ENCODE measurements at places on chromosomes 13 and 19. TPM values are rescaled to one million over a fixed set of nuclear protein-coding genes. Genes with fewer than 3 reads are reported as not detected.

GRCh38 chr13:30194906-30195305 is 112.4 kb downstream of the KATNAL1 start:
- peak; percentile 9 for DNase-seq

DNA sequence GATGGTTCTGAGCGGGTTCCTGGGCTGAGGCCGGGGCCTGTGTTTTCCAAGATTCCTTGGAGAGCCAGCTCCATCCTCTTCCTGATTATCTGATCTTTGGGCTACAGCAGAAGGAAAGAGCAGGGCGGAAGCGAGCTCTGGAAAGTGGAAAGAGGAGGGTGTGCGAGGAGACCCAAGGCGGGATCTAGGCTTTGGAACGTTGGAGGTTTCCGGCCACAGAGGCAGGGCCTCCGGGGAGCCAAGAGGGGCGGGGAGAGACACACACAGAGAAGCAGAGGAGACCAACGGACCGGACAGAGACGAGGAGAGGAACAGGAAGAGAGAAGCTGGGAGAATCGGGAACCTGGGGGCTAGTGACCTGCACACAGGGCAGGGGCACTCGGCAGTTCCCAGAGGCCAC is at the start of gene CLEC11A:
TSS of gene CLEC11A (plus strand) at position 296 of the 400 bp plus-strand sequence. CDS start 162 bp downstream, outside the sequence.
- peak; percentile 79 for DNase-seq

- DNase-seq = peak; percentile 74
Measured at GRCh38 chr13:100394005-100394695, 194.4 kb downstream of the GGACT start.

GRCh38 chr13:102848956-102849355 is 3.1 kb downstream of the ERCC5 start:
- no peak for DNase-seq

- no peak for DNase-seq
Measured at GRCh38 chr13:35839806-35840205, 291.4 kb downstream of the DCLK1 start.

DNA sequence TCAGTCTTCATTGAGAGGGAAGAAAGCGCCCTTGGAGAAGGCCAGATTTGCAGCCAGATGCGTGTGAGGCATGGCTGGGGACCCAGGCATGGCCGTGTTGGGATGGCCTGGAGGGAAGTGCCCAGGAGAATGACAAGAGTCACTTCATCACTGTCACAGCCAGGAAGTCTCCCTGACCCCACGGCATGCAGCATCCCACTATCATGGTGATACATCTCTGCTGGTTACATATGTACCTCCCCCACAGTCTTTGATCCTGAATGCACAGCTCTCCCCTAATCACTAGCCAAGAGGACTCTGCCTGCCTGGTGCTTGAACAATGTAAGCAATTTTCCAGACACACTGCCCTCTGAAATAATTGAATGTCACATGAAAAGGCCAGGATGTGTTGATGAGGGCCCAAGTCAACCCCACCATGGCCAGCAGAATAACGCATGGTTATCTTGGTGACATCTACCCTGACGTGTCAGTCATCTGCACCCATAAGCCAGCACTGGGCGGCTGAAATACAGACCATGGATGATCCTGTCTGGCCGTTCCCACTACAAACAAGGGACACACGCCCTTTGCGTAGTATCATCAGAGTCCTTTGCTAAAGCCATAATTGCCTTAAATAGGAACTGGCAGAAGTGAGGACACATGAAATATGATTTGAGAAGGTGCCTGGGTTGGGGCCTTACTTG is 149.7 kb upstream of the SPACA7 start:
- no peak for DNase-seq

DNA sequence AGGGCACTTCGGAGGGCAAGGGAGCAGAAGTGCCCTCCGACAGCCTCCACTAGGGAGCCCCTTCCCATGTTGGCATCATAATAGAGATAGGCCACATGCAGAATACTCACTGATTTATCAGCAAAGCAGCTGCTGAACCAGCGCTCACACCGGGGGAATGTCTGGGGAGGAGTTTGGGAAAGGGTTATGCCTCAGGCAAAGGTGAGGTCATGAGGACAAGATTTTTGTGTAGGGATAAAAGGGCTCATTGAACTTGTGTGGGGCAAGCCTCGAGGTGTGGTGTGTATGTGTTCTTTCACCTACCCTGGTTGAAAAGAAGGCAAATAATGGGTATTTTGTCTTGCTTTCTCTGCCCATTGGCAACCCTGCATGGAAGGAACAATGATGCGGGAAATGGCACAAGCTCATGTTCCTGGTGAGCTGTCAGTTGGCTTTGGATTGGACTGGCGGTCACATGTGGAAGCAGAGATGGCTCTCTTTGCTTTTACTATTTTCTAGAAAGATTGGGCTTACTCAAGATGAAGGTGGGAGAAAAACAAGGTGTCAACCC is 39.1 kb upstream of the SLC7A9 start:
- DNase-seq = no peak

GRCh38 chr13:42181381-42181953 is 90.5 kb upstream of the AKAP11 start:
- DNase-seq = peak; percentile 16

ZNF610 gene
- 2.3 TPM for total RNA-seq

GRCh38 chr13:21703846-21704245 is 33.0 kb downstream of the FGF9 start:
- DNase-seq = no peak

GRCh38 chr19:5282901-5283300 is 57.7 kb downstream of the PTPRS start:
- no peak for DNase-seq

- no peak for DNase-seq
Measured at GRCh38 chr19:49390929-49391359, 2.9 kb downstream of the KASH5 start.

- no peak for DNase-seq
Measured at GRCh38 chr13:110726726-110727125, 13.2 kb downstream of the ING1 start.

- DNase-seq = no peak
Measured at GRCh38 chr19:33368074-33368864, 5.2 kb upstream of the CEBPG start.

KMT2B gene
- 14.9 TPM for total RNA-seq

GRCh38 chr13:49348751-49349150 is 95.1 kb downstream of the CAB39L start:
- no peak for DNase-seq

ZNF57 gene
- total RNA-seq = 3.4 TPM

CALR gene
- total RNA-seq = 3,314 TPM

DNA sequence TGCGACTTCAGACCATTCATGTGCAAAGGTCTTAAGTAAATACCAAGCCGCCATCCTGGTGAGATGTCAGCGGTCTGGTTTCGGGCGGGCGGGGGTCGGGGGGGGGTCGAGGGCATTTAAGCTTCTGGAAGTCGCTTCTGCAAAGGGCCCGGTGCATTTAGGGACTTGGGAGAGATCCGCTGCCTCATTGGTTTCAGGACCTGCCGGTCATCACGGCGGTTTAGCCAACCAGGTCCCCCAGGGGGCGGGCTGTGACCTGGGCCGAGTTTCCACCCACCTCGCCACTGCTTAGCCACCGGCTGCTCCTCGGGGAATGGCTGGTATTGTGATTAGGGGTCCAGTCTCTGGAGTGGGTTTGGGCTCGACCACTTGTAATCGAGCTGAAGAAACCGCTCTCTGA is 7.8 kb downstream of the ANKLE1 start:
- DNase-seq = peak; percentile 91

GRCh38 chr13:48318821-48319511 is 15.4 kb downstream of the RB1 start:
- no peak for DNase-seq

- no peak for DNase-seq
Measured at GRCh38 chr13:79289571-79289970, 116.5 kb downstream of the RBM26 start.

ALOX5AP gene
- total RNA-seq = not detected

ZNF607 gene
- total RNA-seq = 3.2 TPM

MIA gene
- total RNA-seq = not detected

- peak; percentile 41 for DNase-seq
Measured at GRCh38 chr19:11269408-11269807, 7.1 kb upstream of the DOCK6 start.

DNA sequence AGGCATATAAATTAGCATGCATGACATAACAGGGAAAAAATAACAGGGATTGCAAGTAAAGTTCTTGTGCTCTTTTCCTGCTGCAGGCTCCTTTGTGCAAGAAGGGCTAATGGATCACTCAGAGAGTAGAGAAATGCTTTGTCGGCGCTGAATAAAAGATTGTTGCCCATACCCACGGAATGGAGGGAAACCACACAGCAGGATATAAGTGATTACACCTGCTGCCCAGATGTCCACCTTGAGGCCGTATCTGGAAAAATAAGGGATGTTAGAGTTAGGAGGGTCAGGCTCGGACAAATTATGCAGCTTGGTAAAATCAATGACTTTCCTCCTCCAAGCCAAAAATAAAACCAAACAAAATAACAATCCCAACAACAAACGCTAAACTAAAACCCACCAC is 322.3 kb downstream of the DCLK1 start:
- no peak for DNase-seq

DNA sequence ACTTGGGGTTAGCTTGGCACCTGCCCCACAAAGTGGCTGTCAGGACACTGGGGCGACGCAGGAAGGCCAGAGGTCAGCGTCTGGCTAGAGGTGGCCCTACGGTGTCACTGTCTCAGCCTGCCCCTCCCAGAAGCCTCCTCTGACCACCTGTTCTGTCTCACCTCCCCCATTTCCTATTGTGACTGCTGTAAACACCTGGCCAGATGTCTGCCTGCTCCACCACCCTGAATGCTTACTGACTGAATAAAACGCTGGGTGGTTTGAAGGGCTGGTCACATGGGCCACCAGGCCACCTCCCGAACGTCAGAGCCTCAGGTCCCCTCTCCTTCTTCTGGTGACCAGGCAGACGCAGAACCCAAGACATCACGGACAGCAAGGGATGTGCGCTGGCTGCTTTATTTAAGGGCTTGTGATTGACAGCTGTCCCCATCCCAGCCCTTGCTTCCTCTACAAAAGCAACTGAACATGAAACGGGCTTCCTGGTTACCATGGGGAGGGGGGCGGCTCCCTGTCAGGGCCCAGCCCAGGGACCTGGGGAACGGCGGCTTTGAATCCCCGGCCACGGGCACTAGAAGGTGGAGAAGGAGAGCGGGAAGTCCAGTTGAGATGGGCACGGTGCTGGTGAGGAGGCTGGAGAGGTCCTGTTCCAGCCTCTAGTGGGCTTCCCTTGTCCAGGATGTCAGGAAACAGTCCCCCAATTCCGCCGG is 6.2 kb downstream of the ELOF1 start:
- no peak for DNase-seq

TMEM59L gene
- 2.2 TPM for total RNA-seq

GRCh38 chr19:58450856-58451357 is 515 bp upstream of the ZNF324B start:
- DNase-seq = no peak

RDH8 gene
- not detected for total RNA-seq

DNA sequence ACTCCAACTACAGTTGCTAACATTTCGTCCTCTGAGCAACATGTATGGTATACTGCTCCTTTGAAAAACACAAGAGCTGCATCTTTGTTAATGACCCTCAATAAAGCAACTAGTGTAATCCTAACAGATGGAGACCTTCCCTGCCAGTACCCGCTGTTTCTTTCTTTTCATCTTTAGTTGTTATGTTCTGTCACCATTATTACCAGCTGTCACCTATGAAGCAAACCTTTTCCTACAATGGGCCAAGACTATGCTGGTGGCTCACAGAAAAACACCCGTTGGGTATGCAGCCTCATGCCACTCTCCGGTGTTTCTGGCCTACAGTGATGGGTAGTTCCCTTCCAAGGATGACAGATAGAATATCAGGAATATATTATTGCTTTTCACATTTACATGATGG is 29.7 kb upstream of the CYSLTR2 start:
- no peak for DNase-seq

DNA sequence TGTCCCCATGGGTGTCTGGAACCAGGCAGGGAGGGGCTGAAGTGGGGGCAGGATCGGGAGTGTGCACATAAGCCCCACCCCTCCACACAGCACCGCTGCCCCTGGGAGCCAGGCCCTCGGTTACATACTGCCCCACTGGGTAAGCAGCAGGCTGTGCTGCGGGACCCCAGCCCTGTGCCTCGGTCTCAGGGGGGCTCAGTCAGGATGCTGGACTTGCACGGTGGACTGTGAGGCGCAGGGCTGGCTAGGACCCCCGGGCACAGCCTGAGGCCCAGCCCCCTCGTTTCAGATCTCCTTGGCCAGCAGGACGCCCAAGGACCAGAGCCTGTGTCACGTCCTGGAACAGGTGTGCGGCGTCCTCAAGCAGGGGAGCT is 16.3 kb downstream of the MPND start:
- no peak for DNase-seq

SRRM5 gene
- total RNA-seq = not detected

DNA sequence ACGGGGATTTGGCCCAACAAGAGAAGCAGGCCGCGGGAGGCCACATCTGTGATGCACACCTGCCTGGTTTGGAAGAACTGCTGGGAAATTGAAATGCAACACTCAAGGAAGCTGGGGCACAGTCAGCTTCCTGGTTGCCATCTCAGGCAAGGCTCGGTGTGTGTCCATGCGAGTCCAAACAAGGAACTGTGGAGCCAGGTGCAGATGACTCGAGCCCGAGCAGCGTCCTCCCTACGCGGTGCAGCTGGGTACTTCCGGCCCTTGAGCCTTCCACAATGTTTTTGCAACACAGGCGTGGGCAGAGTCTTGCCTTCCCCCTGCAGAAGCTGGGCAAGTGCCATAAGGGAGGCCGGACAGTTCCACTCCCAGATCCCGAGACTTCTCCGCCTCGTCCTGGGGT is 94.6 kb downstream of the CRYL1 start:
- no peak for DNase-seq

DNA sequence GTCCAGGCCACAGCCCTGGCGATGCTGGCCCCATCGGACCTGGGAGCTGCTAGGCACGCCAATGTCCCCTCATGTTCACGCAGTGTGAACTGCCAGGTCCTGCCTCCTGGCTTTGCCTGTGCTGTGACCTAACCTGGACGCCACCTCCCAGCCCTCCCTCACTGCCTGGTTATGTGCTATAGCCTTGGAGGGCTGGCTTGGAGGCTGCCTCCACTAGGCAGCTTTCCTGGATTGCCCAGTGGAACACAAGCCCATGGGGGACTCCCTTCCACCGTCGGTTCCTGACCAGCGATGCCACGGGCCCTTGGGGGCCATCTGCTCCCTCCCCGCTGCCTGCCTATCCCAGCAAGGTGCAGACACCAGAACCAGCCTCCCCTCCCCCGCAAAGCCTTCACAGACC is 15.2 kb upstream of the UQCR11 start:
- no peak for DNase-seq

GDF15 gene
- total RNA-seq = 27.6 TPM

GRCh38 chr13:45626731-45627374 is 11.3 kb upstream of the ERICH6B start:
- DNase-seq = no peak

Measured in fibroblast of the aortic adventitia (primary cell).